ENCODE measurements at places on chromosomes 5 and 9.
A peak's percentile ranks its signal among the peaks of the same experiment; 100 is the strongest.

DNA sequence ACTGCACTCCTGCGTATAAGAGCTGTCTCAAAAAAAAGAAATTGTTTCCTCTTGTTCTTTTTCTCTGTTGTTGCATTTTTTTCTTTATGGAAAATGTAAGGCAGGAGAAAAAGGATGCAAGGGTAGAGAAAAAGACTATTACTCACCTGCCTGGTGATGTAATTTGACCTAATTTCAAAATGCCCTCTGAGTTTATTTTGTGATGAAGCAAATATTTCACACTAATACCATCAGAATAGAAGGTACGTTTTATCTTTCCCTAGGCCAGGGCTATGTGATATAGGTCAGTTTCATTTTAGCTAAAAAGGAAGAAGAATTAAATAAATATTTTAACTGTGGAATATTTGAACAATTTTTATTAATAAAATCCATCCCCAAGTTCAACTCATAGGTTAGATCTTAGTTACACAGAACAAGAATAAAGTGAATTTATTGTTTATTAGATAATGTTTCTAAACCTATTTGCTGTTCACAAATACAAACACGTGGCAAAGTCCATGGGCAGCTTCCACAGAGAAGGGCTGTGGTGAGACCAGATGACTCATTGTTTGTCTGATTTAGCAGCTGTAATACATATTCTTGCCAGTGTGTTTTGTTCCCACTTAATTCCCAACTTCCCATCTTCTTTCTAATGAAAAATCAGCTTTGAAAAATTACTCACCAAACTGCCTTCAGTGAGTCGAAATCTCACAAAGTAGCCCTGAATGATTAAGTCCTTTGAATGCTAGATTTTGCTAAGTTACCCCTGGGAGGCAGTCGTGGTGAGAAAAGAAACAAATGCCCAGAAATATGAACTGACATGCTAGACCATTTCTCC is 52.8 kb upstream of the CCDC112 start:
- DNase-seq = peak; percentile 74

DNA sequence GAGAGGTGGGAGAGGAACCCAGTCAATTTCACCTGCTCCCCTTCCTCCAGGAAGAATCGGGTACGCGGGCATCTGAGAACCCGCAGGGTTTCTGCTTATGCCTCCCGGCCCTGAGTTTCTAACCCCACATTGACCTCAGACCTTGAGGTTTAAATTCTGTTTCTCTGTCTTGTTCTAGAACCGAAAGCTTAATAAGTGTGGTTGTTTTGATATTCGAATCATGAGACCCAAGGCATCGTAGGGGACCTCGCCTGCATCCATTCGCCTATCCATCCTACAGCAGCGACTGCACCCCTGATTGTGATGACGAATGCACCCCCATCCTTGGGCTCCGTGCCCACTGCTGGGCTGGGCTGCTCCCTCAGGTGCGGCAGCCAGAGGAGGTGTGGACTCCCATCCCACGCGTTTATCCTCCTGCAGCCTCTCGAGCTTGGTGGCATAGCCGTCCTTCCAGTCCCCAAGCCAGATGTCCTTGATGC is 80.8 kb upstream of the IER5L start:
- no peak for DNase-seq

DNA sequence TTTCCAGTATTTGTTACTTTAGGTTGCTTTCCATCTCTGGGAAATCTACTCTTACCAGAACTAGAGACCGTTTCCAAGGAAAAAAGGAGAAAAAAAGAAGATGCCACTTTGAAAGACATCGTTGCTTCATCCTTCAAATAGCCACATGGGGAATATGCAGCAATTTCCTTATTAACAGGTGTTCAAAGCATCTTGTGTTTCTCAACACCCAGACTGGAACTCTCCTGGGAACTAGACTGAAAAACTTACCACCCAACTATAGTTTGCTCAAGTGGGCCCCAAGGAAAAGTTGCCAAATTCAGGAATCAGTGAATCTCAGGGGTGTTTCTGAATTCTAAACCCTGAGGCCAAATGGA is 80.0 kb upstream of the JAK2 start:
- DNase-seq = no peak

DNA sequence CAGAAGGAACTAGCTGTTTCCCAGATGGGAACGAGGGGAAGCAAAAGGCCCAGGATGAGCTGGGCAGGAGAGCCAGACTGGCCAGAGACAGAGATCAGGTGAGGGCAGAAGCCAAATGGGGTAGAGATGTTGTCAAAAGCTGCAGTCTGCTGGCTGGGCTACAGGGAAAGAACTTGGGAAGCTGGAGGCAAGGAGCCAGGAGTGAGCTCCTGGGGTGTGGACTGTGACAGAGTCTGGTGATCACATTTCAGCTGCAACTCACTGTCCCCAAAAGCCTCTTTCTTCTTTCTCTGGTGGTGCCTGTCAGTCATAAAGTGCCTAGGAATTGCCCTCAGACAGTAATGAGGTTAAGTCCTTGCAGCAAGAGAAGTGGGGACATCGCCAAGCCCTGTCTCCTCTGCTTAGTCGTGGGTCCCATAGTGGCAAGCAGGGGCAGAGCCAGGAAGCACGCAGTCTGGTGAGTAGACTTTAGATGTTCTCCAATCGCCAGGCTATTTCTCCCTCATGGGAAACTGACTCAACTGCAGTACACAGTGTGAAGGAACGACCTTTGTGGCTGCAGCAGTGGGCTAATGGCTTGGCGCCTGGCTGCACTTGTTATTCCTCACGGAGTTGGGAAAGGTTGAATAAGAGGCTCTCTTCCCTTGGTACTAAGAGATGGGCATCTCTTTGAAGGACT is 2.5 kb upstream of the FSD1L start:
- no peak for DNase-seq

GRCh38 chr5:17228821-17229291 is 11.4 kb downstream of the BASP1 start:
- DNase-seq = no peak

GRCh38 chr5:18281947-18282581 is 647.8 kb downstream of the TAF11L14 start:
- DNase-seq = no peak

- DNase-seq = no peak
These were observed 634.4 kb upstream of the C9orf72 start for GRCh38 chr9:28207657-28208056.

- DNase-seq = no peak
These were observed 7.1 kb upstream of the DMXL1 start for GRCh38 chr5:119063579-119064379.

DNA sequence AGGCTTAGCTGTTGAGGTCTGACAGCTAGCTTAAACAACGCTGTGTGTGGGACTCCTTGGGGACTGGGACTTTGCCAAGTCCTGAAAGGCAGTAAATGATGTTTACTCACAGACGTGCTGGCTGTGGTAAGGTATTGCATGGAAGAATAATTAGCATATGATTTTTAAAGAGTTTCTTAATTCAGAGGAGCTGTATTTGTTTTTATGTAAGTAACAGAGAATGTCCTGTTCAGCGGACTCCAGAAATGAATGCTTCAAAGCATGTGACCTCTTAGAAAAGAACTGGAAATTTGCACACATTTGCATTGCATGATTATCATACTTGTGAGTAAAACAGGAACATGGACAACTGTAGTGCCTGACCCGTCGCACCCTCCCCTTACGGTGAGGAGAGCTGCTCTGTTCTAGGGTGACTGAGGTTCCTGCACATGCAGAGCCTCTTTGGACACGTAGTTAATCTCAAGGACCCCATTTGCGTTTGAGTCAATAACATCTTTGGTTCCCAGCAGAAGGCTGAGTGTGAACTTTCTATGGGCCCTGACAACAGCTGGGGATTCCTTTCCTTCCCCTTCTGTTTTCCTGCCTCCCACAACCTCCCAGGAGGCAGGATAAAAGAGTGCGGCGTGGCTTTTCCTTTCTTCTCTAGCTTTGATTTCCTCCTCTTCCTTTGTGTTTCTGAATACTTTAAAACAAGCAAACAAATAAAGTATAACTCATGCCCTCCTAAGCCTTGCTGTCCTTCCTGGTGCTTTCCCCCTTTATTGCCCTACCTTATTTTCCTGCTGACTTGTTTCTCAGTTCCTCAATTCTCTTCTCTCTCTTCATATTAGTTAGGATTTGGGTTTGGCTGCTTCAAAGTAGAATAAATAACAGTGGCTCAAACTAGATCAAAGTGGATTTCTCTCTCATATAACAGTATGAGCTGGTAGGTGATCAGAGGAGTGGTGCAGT is 157.2 kb upstream of the CD180 start:
- no peak for DNase-seq

GRCh38 chr5:88060194-88060593 is 208.5 kb downstream of the TMEM161B start:
- DNase-seq = no peak
